ENCODE measurements at places on chromosomes 4 and X.
A peak's percentile ranks its signal among the peaks of the same experiment; 100 is the strongest.

GRCh38 chr4:158856852-158857251 lies 88.0 kb downstream of the FNIP2 start:
- no peak for DNase-seq

GRCh38 chr4:181820553-181820952 lies 422.6 kb upstream of the TENM3 start:
- no peak for DNase-seq

DNA sequence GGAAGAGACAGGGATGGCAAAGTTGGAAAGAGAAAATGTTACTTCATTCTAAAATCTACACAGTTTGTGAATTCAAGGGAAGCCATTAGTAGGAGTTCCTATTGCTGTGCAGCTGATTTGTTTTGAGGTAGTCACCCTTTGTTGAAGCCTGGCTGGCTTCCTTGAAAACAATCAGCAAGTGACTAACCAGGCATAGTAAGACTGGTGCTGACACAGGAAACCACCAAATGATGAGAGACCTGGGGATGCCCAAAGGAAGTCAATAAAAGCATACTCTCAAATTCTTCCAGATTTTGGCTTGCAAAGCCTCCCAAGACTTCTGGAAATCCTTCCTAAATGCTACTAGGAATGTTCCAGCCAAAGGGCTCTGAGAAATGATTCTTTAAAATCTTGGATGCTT lies 23.9 kb upstream of the PRDM8 start:
- peak; percentile 71 for DNase-seq

DNA sequence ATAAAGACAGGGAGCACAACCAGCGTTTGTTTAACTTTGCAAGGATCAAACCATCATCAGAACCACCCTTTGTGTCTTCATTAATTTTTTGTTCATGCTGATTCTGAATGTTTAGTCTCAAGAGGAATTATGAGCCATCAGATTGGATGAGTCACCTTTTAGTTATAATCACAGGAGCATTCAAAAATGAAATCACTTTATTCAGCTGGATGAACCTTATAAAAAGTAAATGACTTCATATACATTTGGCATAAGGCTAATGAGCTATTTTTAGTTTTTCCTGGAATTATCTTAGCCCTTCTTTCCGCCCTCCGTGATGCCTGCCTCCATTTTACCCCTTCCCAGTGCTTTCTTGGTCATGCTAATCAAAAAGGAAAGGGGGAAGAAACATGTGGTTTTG lies 103.6 kb downstream of the SORBS2 start:
- no peak for DNase-seq

DNA sequence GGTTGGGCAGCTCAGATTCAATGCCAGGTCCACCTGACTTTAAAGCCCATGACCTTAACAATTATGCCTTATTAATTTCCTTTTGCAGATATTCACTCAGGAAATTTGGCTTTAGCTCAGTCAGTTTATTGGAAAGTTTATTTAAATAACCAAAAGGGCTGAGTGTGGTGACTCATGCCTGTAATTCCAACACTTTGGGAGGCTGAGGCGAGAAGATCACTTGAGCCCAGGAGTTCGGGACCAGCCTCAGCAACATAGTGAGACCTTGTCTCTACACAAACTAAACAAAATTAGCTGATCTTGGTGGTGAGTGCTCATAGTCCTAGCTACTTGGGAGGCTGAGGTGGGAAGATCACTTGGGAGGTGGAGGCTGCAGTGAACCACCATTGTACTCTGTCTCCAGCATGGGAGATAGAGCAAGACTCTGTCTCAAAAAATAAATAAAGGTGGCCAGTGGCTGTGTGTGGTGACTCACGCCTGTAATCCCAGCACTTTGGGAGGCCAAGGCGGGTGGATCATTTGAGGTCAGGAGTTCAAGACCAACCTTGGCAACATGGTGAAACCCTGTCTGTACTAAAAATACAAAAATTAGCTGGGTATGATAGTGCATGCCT lies 43.3 kb downstream of the RHOH start:
- DNase-seq = no peak

DNA sequence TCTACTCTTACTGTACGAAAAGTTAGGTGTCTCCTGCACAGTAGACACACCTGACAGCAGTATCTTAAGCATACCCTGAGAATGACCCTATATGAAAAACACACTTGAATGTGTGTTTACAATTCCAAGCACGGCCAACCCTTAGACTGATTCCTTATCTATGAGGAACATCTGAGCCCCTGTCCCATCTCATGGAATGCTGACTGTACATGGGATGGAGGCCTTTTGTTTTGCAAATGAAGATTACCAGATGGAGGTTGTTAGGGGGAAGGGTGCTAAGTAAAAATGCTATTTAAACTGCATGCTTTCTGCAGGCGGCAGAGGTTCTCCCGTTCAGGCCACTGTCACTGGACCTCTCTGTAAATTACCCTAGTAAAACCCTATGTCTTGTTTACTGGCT lies 2.2 kb downstream of the PAQR3 start:
- DNase-seq = no peak

DNA sequence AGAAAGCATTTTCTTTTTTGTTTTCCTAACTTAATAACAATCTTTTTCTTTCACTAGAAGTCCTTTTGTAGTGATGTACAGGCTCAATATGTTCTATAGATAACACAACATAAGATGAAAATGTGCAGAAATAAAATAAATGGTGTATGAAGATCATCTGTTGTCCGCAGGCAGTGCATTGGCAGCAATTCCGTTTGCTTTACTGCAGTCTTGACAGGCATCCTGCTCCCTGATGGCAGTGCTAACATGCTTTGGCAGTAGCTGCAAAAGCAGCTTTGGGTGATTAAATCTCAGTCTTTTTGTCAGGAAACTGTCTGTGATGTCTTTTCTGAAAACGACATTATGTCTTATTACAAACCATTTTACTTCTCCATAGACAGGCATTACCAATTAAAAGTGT lies 131.4 kb downstream of the TRAM1L1 start:
- DNase-seq = no peak

- no peak for DNase-seq
These were observed 327.1 kb downstream of the PAPSS1 start for GRCh38 chr4:107392951-107393350.

GRCh38 chr4:13701937-13702446 lies 74.5 kb upstream of the BOD1L1 start:
- no peak for DNase-seq

- no peak for DNase-seq
These were observed 90.4 kb downstream of the ABLIM2 start for GRCh38 chr4:8067945-8068896.

- DNase-seq = no peak
These were observed 37.2 kb upstream of the PTPN13 start for GRCh38 chr4:86556791-86557415.

Measured in activated CD4-positive, alpha-beta memory T cell treated with anti-CD3 and anti-CD28 coated beads, Interleukin-2, amount 10 ng/mL, durations not matched to agents 7 days and 5 days (primary cell).